ENCODE measurements at places on chromosomes 12 and 14.

GRCh38 chr12:42326541-42327226 lies 717 bp downstream of the PPHLN1 start:
- DNase-seq = peak; percentile 20
- peak overlapping the region; percentile 88 for H3K4me3 ChIP-seq
- H3K27me3 ChIP-seq = no peaks in the 10 kb centered on the region
- peaks cover 40% of the 10 kb centered on the region for H3K4me1 ChIP-seq
- H3K36me3 ChIP-seq = peaks cover 17% of the 10 kb centered on the region
- H3K27ac ChIP-seq = peak overlapping the region; percentile 92

DNA sequence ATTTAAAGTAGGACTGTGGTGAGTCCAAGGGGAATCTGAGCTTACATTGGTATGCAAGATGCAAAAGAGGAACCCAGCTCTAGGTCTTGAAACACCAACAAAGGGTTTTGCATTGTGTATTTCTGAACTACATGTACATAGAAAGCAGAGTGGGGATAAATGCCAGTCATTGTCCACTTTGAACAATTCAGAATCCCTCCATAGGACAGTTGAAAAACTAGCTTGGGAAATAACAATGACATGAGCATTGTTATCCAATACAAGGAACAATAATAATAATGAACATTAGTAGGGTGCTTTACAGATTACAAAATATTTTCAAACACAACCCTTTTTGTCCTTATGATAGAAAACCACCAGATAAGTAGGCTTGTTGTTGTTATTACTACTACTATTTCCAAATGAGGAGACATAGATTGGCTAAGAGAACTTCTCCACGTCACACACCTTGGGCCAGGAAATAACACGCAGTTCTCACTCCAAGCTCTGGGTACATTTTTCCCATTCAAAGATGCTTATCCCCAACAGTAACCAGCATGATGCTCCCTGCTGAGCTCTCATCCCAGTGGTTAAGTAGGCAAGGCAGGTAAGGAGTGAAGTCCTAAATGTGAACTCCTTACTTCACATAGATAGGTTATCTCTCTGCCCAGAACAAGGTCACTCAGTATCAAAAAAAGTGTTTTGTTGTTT lies 51.7 kb upstream of the RASSF8 start:
- no peak overlapping the region for H3K27ac ChIP-seq
- DNase-seq = no peak
- no peaks in the 10 kb centered on the region for H3K36me3 ChIP-seq
- H3K4me1 ChIP-seq = no peaks in the 10 kb centered on the region
- no peak overlapping the region for H3K4me3 ChIP-seq
- no peaks in the 10 kb centered on the region for H3K27me3 ChIP-seq

DNA sequence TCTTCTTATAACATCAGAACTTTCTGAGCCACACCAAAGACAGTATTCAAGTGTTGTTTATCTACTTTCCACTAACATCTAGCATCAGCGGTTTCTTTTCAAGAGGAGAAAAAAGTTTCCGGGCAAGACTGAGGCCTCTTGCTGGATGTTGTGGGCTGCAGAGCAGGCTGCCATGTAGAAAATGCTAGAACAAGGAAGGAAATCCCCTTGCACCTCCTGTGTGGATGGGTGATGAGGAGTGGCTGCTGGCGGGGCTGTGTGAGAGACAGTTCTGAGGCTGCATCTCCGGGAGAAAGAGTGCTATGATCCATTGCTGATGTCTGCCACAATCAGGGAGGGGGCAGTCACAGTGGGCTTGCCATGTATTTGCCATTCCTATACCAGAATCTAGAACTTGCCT lies 37.8 kb upstream of the PPP1CC start:
- peaks cover 57% of the 10 kb centered on the region for H3K4me1 ChIP-seq
- H3K4me3 ChIP-seq = peak overlapping the region; percentile 31
- peak overlapping the region; percentile 89 for H3K27ac ChIP-seq
- no peaks in the 10 kb centered on the region for H3K27me3 ChIP-seq

GRCh38 chr12:83389237-83389996 lies 702.7 kb downstream of the TMTC2 start:
- no peak overlapping the region for H3K27ac ChIP-seq
- H3K4me1 ChIP-seq = no peaks in the 10 kb centered on the region
- H3K27me3 ChIP-seq = no peaks in the 10 kb centered on the region
- no peak for DNase-seq
- H3K36me3 ChIP-seq = no peaks in the 10 kb centered on the region

- DNase-seq = peak; percentile 89
- H3K4me1 ChIP-seq = peaks cover 56% of the 10 kb centered on the region
- peaks cover 34% of the 10 kb centered on the region for H3K36me3 ChIP-seq
- H3K27ac ChIP-seq = peak within 1 kb of the TSS; percentile 90
- H3K4me3 ChIP-seq = peak within 1 kb of the TSS; percentile 93
Observed at GRCh38 chr12:6788972-6789924, at the start of gene CD4. TSS of gene CD4 (plus strand) at chr12:6789528. CDS start at chr12:6800139, 10,611 bp downstream.

DNA sequence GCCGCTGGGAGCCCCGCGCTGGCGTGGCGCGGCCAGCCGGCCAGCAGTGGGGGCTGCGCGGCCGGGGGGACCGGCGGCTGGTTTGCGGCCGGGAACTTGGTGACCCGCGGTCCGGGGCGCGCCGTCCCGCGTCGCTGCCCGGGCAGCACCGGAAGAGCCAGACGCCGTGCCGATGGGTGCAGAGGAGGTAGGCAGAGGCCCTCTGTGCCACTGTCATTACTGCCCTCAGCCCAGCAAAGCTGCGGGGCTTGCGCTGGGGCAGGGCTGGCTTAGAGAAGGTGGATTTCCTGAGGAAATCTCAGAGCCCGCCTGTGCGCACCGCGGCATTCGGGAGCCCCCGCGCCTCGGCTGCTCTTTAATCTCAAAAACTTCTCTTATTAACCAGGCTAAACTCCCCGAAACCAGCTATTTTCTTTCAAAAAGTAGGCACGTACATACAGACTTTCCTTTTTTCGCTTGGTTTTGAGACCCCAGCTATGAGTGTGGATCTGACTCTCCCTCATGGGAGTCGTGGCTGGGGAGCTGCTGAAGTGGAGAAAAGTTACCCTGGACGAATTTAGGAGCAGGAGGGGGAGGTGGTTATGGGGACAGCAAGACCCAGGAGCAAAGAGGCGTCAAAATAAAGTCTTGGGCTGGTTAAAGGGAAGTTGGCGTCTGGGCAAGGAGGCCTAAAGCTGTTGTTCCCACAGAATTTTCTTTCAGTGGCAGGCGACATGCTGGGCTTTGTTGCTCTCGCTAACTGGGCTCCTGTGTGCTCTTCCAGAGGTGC lies 802 bp downstream of the SUSD6 start:
- no peaks in the 10 kb centered on the region for H3K27me3 ChIP-seq
- peaks cover 64% of the 10 kb centered on the region for H3K4me1 ChIP-seq
- DNase-seq = peak; percentile 53
- H3K27ac ChIP-seq = peak overlapping the region; percentile 97

DNA sequence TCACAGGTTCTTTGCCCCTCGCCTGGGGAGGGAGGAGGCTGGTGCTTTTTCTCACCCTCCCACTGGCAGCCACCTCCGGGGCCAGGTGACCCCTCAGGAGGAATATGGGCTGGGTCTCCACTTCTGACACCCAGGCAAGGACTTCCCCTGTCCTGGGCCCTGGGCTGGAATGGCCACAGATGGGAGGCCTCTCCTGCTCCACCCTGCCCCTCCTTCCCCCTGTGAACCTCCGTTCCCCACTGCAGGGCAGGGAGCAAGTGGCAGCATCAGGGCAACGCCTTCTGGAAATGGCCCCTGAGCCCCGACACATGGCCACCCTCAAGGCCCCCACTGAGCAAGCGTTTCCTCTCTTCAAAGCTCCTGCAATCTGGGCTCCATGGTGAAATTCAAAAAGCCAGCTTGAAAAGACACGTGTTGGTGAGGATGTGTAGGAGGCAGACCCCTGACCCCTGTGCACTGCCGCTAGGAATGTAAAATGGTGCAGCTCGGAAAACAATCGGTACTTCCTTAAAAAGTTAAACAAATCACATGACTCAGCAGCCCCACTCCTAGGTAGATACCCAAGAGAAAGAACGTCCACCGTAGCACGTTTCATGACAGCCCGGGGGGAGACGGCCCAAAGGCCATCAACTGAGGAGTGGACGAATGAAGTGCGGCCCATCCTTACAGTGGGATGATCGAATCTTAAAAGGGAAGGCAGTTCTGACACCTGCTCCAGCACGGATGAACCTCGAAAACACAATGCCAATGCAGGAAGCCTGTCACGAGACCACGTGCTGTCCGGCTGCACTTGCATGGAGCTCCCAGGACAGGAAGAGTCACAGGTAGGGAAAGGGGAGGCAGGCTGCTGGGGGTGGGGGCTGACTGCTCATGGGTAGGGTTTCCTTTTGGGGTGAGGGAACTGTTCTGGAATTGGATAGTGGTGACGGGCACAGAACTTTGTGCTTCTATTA lies 11.5 kb downstream of the XRCC3 start:
- no peak overlapping the region for H3K27ac ChIP-seq
- peaks cover 37% of the 10 kb centered on the region for H3K36me3 ChIP-seq
- no peak for DNase-seq
- no peak overlapping the region for H3K4me3 ChIP-seq
- no peaks in the 10 kb centered on the region for H3K27me3 ChIP-seq
- H3K4me1 ChIP-seq = peaks cover 15% of the 10 kb centered on the region

GRCh38 chr14:54784060-54784459 lies 118.6 kb downstream of the GCH1 start:
- H3K4me1 ChIP-seq = peaks cover 5% of the 10 kb centered on the region
- H3K36me3 ChIP-seq = no peaks in the 10 kb centered on the region
- peaks cover 17% of the 10 kb centered on the region for H3K27me3 ChIP-seq

DNA sequence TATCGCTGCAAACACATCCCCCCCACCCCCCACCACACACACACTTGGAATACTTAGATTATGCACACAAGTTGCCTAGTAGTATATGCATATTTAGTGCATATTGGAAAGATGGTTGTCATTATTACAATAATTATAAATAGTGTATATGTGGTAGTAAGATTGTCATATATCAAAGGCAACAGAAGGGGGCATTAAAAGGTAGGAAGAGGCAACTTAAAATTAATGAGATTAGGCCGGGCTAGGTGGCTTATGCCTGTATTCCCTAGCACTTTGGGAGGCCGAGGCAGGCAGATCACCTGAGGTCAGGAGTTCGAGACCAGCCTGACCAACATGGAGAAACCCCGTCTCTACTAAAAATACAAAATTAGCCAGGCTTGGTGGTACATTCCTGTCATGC lies 52.1 kb downstream of the GSC start:
- H3K27me3 ChIP-seq = peaks cover 3% of the 10 kb centered on the region
- no peak overlapping the region for H3K4me3 ChIP-seq
- H3K27ac ChIP-seq = no peak overlapping the region
- no peaks in the 10 kb centered on the region for H3K36me3 ChIP-seq
- H3K4me1 ChIP-seq = no peaks in the 10 kb centered on the region

DNA sequence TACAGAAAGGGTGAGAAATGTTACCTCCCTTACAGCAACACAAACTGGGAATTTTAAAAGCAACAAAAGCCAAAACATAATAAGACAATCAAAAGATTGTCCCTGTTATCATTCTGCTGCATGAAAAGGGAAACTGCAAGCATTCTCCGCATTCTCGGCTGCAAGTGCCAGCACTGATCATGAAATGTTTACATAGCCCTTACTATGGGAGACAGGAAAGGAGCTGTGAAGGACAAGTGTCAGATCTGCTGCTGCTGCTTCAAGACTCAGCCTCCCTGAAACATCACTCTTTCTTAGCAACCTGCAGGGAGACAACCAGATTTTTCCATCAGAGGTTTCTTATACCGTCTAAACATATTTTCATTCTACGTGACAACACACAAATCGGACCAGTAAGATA lies 20.1 kb downstream of the DENND5B start:
- DNase-seq = no peak
- peaks cover 10% of the 10 kb centered on the region for H3K27me3 ChIP-seq
- no peaks in the 10 kb centered on the region for H3K36me3 ChIP-seq
- no peak overlapping the region for H3K4me3 ChIP-seq
- H3K27ac ChIP-seq = no peak overlapping the region

DNA sequence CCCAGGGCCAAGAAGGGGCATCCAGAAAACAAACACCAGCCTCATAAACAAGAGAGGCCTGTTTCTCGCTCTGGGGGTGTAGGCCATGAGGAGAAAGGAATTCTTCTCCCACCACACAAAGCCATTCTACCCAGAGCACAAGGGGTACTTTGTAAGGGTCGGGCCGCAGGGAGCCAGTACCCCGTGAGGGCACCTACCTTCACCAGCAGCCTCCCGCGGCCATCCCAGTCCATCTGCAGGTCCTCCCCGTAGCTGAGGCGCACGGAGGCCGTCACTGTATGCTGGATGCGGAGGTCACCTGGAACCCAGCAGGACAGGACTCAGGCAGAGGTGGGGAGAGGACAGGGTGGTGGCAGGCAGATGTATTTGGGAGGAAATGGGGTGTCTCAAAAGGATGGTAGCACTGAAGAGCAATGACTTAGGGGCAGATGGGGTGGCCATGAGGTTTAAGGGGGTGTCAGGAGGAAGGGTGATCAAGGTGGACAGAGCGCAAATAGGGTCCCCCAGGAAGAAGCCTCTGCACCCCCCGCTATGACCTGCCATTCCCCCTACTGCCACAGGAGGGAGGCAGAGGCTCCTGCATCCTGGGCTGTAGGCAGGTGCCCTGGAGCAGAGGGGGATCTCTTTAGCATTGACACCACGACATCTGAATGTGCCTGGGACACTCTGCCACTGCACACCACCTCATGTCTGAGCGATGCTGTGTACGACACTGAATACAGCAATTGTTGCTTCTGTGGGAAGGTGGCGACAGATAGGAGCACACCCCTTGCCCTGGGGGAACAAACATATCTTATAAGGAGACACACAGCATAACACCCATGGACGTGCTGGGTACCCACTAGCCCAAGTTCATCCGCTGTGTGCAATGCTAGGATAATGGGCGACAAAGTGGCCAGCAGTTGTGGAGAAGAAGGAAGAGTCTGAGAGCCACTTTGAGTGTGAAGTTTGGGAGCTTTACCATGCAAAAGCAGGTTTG lies 61.4 kb downstream of the VWF start:
- H3K36me3 ChIP-seq = no peaks in the 10 kb centered on the region
- H3K4me1 ChIP-seq = no peaks in the 10 kb centered on the region
- no peak overlapping the region for H3K4me3 ChIP-seq
- H3K27me3 ChIP-seq = peaks cover 8% of the 10 kb centered on the region
- DNase-seq = peak; percentile 55

GRCh38 chr12:131404705-131405104 lies 306.2 kb upstream of the SFSWAP start:
- H3K36me3 ChIP-seq = no peaks in the 10 kb centered on the region
- DNase-seq = no peak
- no peak overlapping the region for H3K27ac ChIP-seq
- no peak overlapping the region for H3K4me3 ChIP-seq
- no peaks in the 10 kb centered on the region for H3K4me1 ChIP-seq

GRCh38 chr12:46219877-46220655 lies 48.8 kb downstream of the SLC38A1 start:
- DNase-seq = peak; percentile 87
- no peaks in the 10 kb centered on the region for H3K27me3 ChIP-seq
- H3K4me3 ChIP-seq = peak overlapping the region; percentile 73
- H3K36me3 ChIP-seq = peaks cover 85% of the 10 kb centered on the region
- peaks cover 96% of the 10 kb centered on the region for H3K4me1 ChIP-seq
- peak overlapping the region; percentile 95 for H3K27ac ChIP-seq

- H3K27ac ChIP-seq = no peak overlapping the region
- no peaks in the 10 kb centered on the region for H3K36me3 ChIP-seq
- peaks cover 10% of the 10 kb centered on the region for H3K4me1 ChIP-seq
- DNase-seq = no peak
- peaks cover 10% of the 10 kb centered on the region for H3K27me3 ChIP-seq
- peak overlapping the region; percentile 71 for H3K4me3 ChIP-seq
Observed at GRCh38 chr14:21526672-21527317, 649 bp upstream of the SALL2 start.

GRCh38 chr12:99619389-99620158 lies 28.0 kb upstream of the GARIN6 start:
- no peak overlapping the region for H3K27ac ChIP-seq
- H3K4me1 ChIP-seq = no peaks in the 10 kb centered on the region
- no peak overlapping the region for H3K4me3 ChIP-seq
- no peak for DNase-seq
- H3K36me3 ChIP-seq = no peaks in the 10 kb centered on the region

Measured in activated CD4-positive, alpha-beta memory T cell treated with anti-CD3 and anti-CD28 coated beads, Interleukin-2, amount 10 ng/mL, durations not matched to agents 7 days and 5 days (primary cell).